ENCODE measurements at places on chromosomes 4 and X.
A peak's percentile ranks its signal among the peaks of the same experiment; 100 is the strongest.

DNA sequence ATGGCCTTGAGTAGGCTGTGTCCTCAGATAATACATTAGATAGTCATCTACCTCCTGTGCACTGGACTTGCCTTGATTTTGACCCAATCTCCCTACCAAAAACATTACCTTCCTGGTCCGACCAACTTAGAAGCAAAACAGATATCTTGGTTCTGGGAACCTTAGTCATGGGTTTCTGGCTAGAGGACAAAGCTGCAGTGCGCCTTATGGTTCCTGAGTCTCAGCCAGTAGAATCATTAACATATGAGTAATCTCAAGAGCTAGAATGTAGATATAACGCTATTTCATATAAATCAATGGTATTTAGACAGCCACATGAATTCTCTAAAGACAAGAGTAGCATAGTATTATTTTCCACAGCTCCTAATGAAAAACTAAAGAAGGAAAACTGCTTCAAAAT is 83.1 kb downstream of the GRIA3 start:
- DNase-seq: no peak

- no peak for DNase-seq
Observed at GRCh38 chr4:187814737-187815465, 180.7 kb upstream of the ZFP42 start.

GRCh38 chrX:18691431-18691830 is 16.0 kb upstream of the PPEF1 start:
- DNase-seq: no peak

DNA sequence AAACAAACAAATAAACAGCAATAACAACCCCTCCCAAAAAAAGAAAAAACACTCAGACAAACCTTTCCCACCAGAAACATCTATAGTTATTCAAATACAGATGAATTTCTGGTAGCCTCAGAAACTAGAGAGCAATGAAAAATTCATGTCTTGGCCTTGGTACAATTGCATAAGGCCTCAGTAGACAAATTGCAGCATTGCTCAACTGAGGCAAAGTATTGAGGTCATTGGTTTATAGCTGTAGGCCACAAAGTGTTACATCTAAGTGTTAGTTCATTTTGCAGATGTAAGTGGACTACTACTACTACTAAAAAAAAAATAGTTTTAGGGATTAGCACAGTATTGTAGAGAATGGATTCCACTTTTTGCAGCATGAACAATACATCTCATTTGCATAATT is 2268.3 kb downstream of the ARAP2 start:
- DNase-seq: no peak

DNA sequence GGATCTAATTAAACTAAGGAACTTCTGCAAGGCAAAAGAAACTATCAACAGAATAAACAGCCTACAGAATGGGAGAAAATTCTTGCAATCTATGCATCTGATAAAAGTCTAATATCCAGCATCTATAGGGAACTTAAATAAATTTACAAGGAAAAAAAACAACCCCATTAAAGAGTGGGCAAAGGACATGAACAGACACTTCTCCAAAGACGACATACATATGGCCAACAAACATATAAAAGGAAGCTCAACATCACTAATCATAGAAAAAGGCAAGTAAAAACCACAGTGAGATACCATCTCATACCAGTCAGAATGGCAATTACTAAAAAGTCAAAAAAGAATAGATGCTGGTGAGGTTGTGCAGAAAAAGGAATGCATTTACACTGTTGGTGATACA is 134.8 kb upstream of the PAQR3 start:
- no peak for DNase-seq

GRCh38 chrX:73683236-73683859 is 120.4 kb downstream of the CHIC1 start:
- no peak for DNase-seq

DNA sequence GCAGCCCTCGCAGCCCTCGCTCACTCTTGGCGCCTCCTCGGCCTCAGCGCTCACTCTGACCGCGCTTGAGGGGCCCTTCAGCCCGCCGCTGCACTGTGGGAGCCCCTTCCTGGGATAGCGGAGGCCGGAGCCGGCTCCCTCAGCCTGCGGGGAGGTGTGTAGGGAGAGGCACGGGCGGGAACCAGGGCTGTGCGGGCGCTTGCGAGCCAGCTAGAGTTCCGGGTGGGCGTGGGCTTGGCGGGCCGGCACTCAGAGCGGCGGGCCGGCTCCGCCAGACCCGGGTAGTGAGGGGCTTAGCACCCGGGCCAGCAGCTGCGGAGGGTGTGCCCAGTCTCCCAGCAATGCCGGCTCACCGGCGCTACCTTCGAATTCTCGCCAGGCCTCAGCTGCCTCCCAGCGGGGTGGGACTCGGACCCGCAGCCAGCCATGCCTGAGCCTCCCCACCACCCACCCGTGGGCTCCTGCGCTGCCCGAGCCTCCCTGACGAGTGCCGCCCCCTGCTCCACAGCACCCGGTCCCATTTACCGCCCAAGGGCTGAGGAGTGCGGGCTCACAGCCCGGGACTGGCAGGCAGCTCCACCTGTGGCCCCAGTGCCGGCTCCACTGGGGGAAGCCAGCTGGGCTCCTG is 1.4 kb upstream of the AADAT start:
- no peak for DNase-seq

DNA sequence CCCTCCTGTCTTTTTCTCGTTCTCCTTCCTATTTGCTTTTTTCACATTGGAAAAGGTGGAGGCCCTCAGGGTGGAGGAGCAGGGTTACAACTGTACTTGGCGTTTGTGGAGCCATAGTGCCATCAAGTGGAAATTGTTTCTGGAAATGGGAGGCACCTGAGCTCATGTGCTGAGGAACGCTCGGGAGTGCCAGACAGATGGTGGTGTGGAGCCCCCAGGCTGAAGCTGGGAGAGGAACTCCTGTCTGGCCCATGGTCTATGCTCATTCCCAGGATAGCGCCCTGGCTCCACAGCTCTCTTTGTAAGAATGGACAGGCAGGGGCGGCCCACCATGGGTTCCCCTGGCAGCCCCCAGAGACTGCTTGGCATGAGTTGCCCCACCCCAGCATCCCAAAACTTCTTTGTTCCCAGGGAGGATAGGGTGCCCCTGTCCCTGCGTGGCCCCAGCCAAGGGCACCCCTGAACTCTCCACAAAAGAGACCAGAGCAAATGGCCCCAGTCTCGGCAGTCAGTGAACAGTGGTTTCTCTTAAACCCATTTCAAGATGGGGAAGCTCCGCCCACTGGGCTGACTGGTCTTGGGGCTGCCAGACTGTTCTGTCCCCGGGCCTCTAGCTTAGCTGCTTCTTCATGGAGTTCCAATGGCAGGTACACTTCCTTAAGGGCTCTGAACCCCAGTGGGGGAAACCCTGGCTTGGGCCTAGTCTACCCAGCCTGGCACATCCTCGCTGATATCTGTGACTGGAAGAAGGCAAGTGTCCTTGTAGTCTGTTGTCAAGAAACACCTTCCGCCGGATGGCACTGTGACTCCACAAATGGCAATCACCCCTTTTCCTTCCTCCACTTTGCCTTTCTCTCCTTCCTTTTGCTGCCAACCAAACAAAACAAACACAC is 70.1 kb downstream of the NBDY start:
- DNase-seq: no peak

- DNase-seq: peak; percentile 27
Observed at GRCh38 chr4:2948895-2949781, 14.1 kb downstream of the NOP14 start.

GRCh38 chrX:148271263-148271662 is 229.2 kb upstream of the AFF2 start:
- no peak for DNase-seq

GRCh38 chrX:138191998-138192397 is 519.5 kb downstream of the FGF13 start:
- no peak for DNase-seq

DNA sequence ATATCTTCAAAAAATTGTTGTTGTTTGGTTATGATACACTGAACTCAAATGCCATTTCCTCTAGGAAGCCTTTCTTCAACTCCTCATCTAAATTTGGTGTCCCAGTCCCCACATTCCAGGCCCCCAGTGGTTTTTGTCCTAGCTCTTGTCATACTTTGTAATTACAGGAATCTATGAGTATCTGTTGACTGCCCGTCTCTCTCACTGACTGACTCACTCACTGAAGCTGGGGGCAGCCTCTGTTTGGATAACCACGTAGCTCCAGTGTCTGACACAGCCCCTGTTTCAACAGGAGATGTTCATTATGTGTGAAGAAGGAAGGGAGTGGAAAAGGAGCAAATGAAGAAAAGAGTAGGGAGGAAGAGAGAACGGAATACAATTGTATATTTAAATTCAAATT is 284.1 kb upstream of the TENM3 start:
- DNase-seq: no peak

DNA sequence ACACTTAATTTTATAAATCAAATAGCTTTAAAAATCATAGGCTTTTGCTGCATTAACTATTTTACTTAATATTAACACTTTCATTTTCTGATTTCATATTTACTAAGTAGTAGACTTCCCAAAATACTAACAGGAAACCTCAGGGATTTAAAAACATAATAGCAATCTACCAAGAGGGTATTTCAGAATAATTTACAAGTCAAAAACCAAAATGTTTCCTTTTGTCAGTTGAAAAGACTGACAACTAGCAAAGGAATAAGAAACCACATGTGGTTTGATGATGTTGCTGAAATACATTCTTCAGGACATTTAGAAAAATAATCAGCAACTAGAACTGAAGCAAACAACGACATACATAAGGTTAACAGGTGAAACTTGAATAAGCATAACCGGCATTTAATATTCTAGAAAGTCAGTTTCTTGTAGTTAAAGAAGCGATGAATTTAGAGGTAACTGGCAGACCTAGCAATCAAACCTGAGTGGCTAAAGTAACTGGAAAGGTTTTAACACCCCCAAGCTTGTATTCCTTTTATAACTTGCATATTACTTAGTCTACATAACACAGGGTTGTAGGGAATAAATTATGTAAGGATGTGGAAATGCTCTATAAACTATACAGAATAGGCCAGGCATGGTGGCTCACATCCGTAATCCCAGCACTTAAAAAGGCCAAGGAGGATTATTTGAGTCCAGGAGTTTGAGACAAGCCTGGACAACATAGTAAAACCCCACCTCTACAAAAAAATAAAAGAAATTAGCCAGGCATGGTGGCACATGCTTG is 40.0 kb downstream of the DHX15 start:
- no peak for DNase-seq

DNA sequence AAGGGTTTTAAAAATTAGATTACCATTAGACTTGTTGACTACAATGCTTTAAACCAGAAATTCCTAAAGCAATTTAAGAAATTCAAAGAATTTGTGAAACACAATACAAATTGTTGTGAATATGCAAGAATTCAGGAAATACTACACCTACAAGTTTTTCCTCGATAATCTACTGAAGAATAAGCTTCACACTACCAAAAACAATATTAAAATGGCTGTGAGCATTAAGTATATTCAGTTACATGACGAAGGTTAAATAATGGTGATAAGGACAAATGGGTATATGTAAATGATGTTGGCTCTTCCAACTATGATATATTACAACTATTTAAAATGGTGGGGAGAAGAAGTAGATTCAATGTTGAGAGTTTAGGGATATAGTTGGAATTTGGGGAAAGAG is 111.1 kb upstream of the HTR2C start:
- DNase-seq: no peak

- DNase-seq: no peak
Observed at GRCh38 chr4:64417974-64418373, 8.7 kb upstream of the TECRL start.

DNA sequence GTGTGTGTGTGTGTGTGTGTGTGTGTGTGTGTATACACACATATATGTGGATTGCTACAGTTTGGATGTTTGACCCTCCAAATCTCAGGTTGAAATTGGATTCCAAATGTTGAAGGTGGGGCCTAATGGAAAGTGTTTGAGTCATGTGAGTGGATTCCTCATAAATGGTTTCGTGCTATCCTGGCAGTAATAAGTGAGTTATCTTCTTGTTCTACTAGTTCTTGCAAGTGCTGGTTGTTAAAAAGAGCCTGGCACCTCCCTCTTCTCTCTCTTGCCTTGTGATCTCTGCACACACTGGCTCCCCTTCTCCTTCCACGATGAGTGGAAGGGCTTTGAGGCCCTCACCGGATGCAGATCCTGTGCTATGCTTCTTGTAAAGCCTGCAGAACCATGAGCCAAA is 344.1 kb downstream of the SH2D1A start:
- DNase-seq: no peak

GRCh38 chr4:187795737-187796136 is 199.8 kb upstream of the ZFP42 start:
- DNase-seq: no peak

- DNase-seq: no peak
Observed at GRCh38 chr4:92066485-92066884, 237.3 kb upstream of the GRID2 start.

DNA sequence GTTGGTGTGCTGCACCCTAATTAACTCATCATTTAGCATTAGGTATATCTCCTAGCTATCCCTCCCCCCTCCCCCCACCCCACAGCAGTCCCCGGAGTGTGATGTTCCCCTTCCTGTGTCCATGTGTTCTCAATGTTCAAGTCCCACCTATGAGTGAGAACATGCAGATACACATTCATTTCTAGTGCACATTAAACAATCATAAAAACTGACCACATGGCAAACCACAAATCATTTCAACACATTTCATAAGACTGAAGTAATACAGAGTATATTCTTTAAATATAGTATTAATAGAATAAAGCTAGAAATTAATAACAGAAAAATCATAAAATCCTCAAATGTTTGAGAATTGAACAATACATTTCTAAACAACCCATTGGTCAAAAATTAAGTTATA is 34.1 kb downstream of the PRKG2 start:
- DNase-seq: no peak

DNA sequence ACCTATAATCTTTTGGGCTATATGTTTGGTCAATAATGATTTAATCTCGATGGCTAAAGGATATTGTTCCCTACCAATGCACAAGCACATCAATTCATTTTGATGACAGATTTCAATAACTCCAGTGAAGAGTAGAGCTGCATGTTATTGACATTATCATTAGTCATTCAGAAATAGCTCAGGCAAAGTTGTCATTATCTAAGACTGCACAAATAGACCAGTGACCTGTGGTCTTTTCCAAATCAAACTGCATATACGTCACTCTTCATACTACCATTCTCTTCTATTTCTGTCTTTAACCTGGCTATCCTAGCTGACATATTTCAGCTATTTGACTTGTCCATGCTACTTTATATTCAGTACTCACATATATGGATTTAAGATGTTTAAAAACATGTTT is 1050.8 kb downstream of the C4orf33 start:
- DNase-seq: no peak

GRCh38 chr4:78645853-78646757 is 94.5 kb downstream of the ANXA3 start:
- DNase-seq: no peak

- DNase-seq: no peak
Observed at GRCh38 chr4:25028851-25029250, 1.9 kb downstream of the LGI2 start.

GRCh38 chr4:145882604-145883003 is 56.0 kb downstream of the ZNF827 start:
- DNase-seq: no peak

All from activated naive CD4-positive, alpha-beta T cell treated with Interleukin-2 at 50 U/mL for 16 hours (primary cell).